Substantia nigra (tissue), 51 donors: ENCODE measurements at places on chromosomes 5 and 9.

DNA sequence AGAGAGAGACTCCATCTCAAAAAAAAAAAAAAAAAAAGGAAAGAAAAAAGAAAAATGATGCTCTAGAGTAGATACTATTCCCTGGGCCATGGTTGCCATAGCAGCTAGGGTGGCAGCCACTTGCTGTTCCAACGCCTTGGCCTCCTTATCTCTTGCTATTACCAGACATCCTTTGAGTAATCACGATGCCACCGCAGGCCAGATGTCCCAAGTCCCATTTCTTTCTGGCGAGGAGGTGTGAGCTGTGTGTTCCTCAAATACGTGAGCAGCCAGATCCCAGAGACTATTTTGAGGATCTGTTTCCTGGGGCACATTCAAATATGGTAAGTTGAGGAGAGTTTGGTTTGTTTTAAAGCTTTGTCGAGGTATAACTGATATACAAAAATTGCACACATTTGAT, 23.4 kb upstream of the GFPT2 start:
- no peak for DNase-seq

DNA sequence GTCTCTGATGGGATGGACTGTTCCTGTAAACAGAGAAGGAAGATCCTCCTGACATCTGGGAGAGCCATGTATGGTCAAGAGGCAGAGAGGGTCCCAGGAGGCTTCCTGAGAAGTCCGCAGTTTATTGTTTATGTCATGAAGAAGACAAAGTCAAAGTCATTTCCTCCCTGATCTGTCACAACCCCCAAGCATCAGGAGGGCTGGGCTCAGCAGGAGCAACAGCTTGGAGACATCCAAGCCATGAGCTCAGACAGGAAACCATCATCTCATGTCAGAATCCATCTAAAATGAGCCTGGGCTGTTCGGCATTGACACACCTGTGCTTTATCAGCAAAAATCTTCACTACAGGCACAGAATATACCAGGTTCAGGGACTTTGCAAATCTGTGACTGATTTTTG, 325.0 kb upstream of the MSX2 start:
- no peak for DNase-seq

GRCh38 chr5:78557601-78558000, 91.0 kb downstream of the LHFPL2 start:
- no peak for DNase-seq

- DNase-seq, result no peak
Observed at GRCh38 chr5:93099902-93100347, 481.1 kb downstream of the NR2F1-AS1 start.

DNA sequence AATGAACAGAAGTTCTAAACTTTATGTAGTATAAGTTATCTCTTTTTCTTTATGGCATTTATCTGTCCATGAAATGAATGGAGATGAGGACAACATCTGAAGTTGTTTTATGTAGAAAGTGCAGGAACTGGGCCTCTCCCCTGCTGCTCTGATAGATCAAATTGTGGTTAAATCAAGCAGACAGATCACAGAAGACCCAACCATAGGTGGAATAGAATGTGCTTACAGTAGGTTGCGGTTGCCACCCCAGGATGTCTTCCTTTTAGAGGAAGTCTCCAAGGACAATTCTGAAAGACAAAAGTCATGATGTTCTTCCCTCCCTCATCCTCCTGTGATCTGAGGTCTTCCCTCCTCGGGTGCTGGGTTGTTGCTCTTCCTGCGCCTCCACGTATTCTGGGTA, 12.9 kb downstream of the RASGRF2 start:
- DNase-seq, result no peak
